ENCODE measurements at places on chromosomes 6 and 20.

- peak; percentile 40 for DNase-seq
Measured at GRCh38 chr6:108559884-108560462, 744 bp upstream of the FOXO3 start.

GRCh38 chr6:10331334-10331968, 83.4 kb downstream of the TFAP2A start:
- DNase-seq = no peak

- DNase-seq = no peak
Measured at GRCh38 chr6:106247293-106247692, 78.3 kb downstream of the ATG5 start.

DNA sequence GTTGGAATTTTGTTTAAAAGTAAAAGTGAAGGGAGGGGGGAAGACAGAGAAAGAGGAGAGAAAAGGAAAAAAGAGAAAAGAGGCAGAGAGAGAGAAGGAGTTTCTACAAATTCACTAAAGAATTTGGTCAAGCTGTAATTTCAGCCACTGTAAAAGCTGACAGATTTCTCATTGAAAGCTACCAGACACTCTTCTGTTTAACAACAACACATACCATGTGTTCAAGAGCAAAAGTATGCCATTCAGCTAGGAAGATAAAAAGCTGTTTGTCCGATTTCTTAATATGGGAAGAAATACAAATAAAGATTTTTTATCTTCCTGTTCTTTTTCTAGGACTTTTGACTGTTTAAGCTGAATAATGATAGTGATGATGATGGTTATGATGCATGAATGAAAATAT, 204.8 kb upstream of the RSPO3 start:
- DNase-seq = no peak

DNA sequence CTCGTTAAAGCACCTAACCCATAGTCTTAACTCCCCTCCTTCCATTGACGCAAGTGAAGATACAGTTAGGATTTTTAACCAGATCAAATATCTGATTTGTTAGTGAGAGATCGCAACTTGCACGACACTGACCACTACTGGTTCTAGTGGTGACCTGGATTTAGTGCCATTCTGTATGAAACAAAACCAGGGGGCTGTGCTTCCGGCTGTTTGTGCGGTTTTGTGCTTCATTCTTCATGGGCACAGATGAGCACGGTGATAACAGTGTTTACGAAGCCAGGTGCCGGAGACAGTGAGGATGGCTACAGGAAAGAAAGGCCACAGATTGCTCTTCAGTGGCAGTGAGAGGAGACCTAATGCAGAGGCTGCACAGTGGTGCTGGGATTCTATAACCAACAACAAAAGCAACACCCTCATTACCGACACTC, 75.5 kb downstream of the NOL4L start:
- DNase-seq = no peak

DNA sequence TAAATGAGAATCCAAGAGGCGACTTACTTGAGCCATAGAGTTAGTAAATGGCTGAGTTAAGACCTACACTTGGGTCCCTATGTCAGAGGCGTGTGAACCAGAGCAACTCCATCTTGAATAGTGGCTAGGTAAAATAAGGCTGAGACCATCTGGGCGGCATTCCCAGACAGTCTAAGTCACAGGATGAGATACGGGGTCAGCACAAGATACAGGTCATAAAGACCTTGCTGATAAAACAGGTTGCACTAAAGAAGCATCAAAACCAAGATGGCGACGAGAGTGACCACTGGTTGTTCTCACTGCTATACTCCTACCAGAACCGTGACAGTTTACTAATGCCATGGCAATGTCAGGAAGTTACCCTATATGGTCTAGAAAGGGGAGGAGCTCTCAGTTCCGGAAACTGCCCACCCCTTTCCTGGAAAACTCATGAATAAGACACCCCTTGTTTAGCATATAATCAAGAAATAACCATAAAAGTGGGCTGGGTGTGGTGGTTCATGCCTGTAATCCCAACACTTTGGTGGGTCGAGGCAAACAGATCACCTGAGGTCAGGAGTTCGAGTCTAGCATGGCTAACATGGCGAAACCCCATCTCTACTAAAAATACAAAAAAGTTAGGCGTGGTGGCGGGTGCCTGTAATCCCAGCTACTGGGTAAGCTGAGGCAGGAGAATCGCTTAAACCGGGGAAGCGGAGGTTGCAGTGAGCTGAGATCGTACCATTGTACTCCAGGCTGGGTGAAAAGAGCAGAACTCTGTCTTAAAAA, 43.9 kb upstream of the EEF1A1 start:
- DNase-seq = no peak
